ENCODE measurements at places on chromosomes 13 and 19.

GRCh38 chr13:41457589-41458186, 338 bp downstream of the RGCC start:
- peak; percentile 43 for DNase-seq

DNA sequence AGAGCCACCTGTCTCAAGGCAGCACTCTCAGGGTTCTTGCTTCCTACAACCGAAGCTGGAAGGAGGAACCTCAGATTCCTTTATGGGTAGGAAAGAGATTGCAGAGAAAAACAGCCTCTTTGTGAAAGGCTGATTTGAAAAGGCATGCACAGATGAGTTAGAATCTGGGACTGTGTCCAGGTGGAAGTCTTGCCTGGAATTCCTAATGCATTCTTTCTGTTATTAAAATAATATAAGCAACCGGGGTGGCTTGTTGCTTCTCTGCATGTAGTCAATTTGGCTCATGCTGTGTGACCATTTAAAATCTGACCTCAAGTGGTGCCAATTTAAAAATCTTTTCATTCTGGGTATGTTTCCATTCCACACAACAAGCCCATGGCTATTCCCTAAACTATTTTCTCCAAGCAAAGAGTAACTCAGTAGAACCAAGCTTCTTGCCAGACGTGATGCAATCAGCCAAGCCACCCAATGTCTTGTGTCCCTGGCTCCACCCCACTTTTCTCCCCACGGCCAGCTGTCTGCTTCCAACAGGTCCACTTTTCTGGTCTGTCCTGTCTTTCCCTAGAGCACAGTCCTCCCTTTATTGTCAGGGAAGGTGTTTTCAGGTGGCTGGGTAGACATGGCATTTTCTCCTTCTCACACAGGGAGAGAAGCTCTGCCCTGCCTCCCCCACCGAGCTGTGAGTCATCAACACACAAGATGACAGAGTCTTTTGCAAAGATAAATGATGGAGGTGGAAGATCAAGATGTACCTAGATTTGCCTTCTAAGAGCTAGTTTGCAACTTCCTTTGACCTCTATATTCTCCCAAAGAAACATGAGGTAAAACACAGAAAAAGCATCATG, 394.3 kb downstream of the FOXO1 start:
- peak; percentile 90 for DNase-seq

- DNase-seq = peak; percentile 49
Observed at GRCh38 chr13:95217920-95218830, 83.1 kb downstream of the ABCC4 start.

DNA sequence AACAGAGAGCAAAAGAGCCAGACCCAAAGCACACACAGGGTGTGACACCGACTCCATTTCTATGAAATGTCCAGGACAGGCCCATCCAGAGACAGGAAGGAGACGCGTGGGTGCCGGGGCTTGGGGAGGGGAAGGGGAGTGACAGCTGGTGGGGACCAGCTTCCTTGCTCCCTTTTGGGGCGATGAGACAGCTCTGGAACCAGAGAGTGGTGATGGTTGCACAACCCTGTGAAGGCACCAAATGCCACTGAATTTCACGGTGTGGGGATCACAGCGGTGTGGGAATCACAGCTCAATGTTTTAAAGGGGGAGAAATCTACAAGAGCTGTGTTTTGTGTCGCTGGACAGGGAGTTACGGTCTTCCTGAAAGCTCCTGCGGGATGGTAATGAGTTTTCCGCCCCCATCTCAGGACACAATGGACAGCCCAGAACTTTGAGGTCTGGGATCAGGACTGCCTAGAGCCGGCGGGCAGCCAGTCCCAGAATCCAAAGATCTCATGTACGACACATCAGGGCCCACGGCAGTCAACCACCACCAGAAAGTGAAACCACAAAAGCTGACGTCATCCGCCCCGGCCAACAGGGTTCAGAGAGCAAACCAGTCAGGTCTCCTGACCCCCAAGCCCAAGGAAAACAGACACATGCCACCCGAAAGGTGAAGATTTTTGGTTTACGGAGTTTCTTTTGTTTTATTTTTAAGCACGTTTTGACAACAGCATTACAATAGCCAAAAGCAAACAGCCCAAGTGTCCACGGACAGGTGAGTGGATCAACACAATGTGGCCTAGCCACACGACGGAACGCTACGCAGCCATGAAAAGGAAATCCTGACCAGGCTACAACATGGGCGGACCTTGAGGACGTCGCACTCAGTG, 7.3 kb downstream of the SGTA start:
- no peak for DNase-seq

- DNase-seq = no peak
Observed at GRCh38 chr19:55504252-55504603, 16.0 kb downstream of the SSC5D start.

DNA sequence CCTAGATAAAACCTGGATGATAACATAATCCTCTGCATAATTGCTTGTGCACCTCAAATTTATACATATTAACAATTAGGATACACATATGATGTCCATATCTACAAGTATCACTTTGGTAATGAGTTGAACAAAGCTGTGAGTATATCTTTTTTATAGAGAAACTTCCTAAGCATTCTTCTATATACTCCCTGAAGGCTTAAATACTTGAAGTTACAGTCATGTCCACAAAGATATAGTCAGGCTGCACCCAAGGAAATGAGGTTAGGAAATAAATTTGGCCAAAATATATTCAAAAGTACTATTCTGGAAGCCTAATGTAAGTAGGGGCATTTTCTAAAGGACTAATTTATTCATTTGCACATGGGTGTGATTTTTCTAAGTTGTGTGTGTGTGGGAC, 761.5 kb downstream of the PCDH9 start:
- no peak for DNase-seq

DNA sequence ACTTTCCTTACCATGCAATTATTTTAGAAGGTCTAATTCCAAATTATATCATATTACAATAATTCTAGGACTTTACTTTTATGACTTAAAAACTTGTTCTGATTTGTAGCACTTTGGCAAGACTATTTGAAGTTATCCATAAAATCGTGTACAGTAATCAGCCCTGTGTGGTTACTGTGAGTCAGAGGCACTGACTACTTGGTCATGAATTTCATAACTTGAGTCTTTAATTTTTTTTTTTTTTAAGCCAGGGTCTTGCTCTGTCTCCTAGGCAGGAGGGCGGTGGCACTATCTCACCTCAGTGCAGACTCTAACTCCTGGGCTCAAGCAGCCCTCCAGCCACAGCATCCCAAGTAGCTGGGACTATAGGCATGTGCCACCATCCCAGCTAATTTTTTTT, 1319.2 kb upstream of the SLC10A2 start:
- no peak for DNase-seq
